WERI-Rb-1 (cell line): ENCODE measurements at places on chromosomes 4 and X.

GRCh38 chrX:101729986-101730385 lies 70.3 kb upstream of the ARMCX2 start:
- DNase-seq, result no peak

DNA sequence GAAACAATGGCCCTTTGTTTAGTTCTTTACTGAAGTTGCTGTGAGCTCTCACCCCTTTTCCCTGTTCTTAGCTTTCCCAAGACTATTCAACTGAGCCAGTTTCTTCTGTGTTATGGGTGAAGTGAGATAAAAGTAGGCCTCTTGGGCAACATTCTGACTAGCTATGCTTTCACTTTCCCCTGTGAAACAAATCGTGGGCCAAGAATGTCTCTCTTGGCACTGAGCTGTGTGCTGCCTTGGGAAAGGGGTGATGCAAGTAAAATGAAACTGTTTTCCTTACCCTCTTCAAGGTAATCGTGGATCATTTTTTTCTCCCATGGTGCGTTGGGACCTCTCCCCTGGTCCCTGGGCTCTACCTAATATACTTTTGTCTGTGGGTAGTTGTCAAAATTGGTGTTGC lies 653.9 kb upstream of the MAGEB2 start:
- DNase-seq, result no peak

DNA sequence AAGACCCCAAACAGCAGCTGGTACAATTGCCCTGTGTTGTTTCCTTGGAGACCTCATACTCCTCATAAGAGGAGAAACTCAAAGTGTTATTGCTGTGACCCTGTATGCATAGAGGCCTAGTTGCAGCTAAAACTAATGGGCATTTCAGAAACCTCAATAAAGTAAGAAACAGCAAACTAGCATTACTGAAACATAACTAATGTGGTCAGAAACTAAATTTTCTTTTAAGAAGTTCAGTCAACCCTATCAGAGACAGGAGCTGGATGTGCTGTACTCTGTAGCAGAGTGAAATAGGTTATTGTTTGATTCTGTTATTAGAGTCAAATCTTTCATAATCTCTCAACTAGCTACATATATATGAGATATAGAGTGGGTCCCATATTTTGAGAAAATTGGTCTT lies 257.5 kb upstream of the IRS4 start:
- DNase-seq, result no peak

GRCh38 chr4:55255179-55255578 lies 90.9 kb upstream of the SRD5A3 start:
- no peak for DNase-seq
